ENCODE measurements at places on chromosomes 1 and 21.

DNA sequence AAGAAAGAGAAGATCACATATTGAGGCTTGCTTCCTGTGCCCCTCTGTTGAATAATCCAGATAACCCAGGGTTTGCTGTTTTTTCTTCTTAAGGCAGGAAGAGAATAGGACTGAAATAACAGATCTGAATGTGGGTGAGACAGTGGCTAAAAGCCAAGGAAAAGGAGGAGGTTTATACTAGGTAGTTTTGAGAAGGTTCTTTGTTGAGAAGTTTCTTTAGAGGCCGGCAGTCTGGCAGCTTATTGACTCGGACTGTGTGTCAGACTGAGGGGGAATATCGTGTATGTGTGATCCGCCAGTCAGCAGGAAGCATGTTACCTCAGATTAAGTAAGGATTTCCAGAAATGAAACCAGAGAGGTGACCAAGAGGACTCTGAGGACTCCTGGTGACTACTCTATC is 119.8 kb downstream of the PLA2G4A start:
- DNase-seq = no peak

DNA sequence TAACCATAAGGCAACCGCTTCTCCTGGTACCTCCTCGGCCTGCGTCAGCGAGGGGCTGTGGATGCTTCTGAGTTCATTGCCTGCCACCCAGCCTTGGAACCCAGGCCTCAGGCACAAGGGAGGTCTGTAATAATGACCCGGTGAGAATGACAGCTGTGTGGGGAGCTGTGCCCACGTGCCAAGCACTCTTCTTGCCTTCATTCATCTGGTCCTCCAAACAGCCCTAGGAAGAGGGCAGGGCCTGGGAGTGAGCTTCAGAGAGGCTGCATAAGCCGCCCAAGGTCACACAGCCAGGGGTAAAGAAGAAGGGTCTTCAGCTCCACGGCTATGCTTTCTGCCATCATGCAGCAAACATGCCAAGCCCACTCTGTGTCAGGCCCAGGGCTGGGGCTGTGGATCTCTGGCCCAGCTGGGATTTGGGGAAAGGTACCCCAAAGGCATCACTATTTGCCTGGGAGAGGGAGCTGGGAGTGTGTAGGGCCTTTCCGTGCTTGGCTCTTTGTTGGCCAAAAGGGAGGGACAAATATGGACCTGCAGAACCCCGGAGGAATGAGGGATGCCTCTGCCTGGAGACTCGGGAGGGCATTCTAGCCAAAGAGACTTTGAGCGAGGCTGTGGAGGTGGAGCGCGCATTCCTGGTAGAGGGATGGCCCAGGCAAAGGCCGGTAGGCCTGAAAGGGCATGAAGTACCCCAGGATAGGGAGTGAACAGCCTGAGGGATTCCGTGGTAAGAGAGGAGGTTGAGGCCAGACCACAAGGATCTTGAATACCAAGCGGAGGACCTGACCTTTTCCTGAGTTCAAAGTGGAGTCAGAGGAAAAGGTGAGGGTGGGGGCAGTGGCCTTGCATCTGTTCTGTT is 10.1 kb upstream of the EDN2 start:
- DNase-seq = no peak

- no peak for DNase-seq
Measured at GRCh38 chr1:100536031-100536430, 1.9 kb upstream of the GPR88 start.

DNA sequence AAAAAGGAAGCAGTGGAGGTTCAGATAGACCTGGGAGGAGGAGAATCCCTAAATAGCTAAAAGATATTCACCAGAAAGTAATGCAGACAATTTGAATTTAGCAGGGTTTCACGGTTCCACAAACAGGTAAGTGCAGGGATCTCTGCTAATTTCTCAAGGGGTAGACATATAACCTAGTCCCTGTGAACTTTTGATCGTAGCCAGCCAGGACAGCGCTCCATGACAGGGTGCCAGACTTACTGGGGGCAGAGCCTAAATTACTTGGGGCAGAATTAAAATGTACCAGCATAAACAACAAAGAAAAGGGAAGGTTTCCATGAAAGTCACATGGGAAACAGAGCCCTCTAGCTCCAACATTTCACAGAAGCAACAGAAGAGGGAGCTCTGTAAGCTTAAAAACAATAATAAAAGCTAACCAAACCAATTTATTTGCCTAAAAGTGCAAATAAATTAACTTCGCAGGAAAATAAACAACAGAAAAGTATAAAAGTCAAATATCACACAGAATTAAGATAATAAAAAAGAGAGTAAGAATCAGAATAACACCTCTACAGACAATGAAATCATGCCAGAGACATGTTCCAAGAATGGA is 198.3 kb downstream of the DUSP10 start:
- no peak for DNase-seq

- DNase-seq = no peak
Measured at GRCh38 chr21:26297851-26298250, 127.3 kb upstream of the APP start.

DNA sequence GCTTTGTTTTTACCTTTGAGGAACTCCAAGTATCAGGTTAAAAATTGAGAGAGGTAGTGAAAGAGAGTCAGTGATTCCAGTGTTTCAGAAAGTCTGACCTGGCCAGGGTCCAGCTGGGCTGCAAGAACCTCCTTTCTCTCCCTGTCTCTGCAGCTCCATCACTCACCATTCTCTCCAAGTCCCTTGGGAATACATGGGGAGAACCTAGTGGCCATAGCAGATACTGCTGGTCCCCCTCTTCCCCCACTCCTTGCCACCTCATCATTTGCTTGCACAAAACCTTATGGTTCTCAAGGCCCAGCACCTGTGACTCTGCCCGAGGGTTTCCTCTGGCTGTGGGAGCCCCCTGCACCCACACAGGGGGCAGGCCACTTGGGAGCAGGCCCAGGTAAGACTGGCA is 279.5 kb downstream of the KIF26B start:
- DNase-seq = peak; percentile 37

GRCh38 chr1:35509558-35509957 is 47.6 kb downstream of the KIAA0319L start:
- DNase-seq = peak; percentile 27

Measured in BE2C (cell line).